NCI-H2107 (cell line): ENCODE measurements at places on chromosomes 1 and 21.

DNA sequence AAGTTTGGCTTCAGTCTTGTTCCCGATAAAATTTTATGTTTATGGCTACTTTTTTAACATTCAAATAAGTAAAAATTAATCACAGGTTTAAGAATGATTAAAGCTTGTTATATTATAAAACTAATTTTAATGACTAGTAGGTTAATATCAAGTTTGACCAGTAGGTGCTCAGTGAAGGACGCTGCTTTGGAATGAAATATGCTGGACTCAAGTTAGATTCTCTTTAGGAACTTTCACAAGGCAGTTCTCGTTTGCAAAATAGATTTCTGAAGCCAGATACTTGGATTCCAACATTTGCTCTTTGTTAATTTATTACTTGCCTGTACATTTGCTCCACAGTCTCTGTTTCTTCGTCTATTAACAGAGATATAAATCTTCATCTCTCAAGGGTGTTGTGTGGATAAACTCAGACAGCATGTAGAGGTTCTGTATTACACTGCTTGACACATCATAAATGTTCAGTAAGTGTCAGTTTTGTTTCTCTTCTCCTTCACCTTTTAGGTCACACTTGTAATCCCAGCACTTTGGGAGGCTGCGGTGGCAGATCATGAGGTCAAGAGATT is 432.8 kb upstream of the CHRM3 start:
- DNase-seq, result no peak

DNA sequence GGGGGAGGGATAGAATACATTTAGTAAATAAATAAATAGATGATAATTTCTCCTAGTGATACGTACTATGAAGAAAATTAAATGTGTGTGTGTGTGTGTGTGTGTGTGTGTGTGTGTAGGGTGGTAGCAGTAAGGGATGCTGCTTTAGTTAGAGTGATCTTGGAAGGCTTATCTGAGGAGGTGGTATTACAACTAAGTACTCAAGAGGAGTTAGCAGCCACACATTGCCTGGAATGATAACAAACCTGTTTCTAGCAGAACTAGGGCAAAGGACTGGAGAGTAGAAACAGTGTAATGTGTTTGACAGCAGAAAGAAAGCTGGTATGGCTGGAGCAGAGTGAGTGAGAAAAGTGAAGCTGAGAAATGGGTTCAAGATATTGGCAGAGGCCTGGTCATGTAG is 58.3 kb upstream of the FASLG start:
- DNase-seq, result no peak

DNA sequence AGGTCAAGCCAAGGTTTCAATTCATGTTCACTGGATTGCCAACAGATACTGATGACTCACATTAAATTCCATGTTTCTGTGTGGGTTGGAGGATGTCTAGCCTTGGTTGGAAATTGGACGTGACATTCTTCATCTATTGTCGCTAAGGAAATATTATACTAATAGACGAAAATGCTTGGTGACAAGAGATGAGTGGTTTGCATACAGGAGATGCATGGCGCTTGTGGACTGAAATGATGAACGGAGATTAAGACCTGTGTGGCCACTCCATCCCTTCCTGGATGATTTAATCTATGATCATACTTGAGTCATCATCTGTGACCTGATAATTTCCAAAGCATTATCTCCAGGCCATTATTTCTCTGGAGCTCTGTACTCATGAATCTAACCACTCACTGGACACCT is 97.0 kb upstream of the CD34 start:
- DNase-seq, result no peak

GRCh38 chr21:44062380-44062779 is 44.8 kb upstream of the PWP2 start:
- no peak for DNase-seq

- no peak for DNase-seq
Measured at GRCh38 chr21:45871616-45872236, 109.8 kb upstream of the COL6A1 start.

DNA sequence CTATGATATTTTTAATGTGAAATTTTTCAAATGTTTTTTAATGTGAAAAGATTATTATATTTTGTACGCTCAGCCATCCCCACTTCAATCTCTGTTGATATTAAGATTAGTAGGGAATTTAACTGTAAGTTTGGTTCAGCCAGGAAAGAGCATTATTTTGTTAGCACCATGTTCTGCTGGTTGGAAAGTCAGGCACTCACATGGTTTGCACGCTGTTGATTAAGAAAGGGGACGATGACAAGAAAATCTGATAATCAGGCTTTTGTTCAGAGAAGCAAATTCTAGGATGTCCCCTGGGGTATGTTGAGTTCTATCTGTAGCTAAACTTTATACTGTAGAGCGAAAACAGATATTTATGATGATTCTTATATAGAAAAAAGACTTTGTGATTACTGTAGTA is 115.1 kb downstream of the OSBPL9 start:
- no peak for DNase-seq

- DNase-seq, result no peak
Measured at GRCh38 chr1:6483017-6483760, 8.3 kb downstream of the PLEKHG5 start.

DNA sequence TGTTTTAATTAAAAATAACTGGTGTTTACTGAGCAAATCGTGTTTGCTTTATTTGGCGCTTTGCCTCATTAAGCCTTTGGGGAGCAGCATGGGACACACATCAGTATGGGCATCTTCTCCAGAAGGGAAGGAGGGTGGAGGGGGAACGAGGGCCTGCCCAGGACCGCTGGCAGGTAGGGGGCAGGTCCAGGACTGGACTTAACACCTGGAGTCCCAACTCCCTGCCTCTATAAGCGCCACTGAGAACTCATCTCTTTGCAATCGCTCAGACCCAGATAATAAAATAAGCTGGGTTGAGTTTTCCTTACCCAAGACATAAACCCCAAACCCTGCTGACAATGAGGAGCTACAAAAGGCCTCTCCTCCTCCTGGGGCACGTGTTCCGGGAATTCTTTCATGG is 15.1 kb downstream of the ABCG1 start:
- no peak for DNase-seq

- DNase-seq, result no peak
Measured at GRCh38 chr1:201127755-201128455, 921 bp upstream of the ASCL5 start.

DNA sequence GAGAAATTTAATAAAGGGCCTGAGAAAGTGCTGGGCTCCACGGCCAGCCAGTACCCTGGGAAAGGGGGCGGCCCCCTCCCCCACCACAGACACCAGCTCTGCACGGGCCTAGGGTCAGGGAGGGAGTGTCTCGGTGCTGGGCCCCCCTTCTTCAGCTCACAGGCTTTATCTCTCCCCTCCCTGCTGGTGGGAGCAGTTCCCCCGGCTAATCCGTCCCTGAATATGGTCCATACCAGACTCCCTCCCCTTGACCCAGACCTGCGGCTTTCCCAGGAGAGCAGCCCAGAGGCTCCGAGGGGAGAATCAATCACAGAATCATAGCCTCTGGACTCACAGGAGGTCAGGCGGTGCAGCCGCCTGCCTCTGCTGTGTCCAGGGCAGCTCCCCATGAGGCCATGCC is 26.0 kb upstream of the RSPO1 start:
- DNase-seq, result no peak

GRCh38 chr1:1364266-1364665 is 5.9 kb upstream of the MXRA8 start:
- DNase-seq, result no peak

- no peak for DNase-seq
Measured at GRCh38 chr1:59004755-59005154, 220.9 kb upstream of the JUN start.

GRCh38 chr1:209207701-209208286 is 375.7 kb upstream of the CAMK1G start:
- peak; percentile 90 for DNase-seq

- no peak for DNase-seq
Measured at GRCh38 chr1:10693497-10694273, 102.8 kb downstream of the CASZ1 start.

GRCh38 chr21:37389456-37389855 is 22.9 kb downstream of the DYRK1A start:
- DNase-seq, result no peak

- DNase-seq, result no peak
Measured at GRCh38 chr1:36796106-36796590, 238.2 kb downstream of the GRIK3 start.

DNA sequence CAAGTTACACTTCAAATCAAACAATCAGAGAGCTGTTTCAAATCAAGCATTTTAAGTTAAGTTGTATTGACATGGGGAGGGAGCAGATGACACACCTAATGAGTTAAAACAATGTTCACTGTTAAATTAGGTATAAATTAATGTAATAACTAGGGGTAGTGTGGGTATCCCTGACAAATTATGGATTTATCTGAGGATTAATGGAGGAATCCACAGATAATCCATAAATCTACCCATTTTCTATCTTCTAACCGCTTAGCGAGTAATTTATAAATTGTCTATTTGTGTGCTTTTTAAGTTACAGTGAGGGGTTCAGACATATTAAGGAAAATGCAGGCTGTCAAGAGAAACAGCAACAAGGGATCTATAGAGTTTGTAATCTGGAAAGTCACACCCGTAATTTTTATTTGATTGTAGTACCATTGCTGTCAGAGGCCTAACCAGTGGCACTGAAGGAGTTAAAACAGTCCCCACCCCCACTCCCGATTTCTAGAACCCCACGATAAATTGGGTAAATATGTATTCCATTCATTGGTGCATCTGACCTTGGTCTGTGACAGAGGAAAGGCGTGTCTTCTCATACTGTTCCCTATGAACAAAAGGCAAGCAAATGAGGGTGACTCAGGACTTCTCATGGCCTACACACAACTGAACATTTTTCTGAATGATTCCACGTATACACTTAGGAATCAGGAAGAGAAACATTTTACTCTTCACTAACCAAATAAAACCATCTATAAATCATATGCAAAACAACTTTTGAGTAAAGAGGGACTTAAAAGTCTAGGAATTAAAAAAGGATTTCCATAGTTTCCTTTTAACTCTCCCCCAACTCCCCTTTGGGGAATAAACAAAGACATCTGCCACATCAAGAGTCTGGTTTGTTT is 7.4 kb downstream of the IRF2BP2 start:
- no peak for DNase-seq

DNA sequence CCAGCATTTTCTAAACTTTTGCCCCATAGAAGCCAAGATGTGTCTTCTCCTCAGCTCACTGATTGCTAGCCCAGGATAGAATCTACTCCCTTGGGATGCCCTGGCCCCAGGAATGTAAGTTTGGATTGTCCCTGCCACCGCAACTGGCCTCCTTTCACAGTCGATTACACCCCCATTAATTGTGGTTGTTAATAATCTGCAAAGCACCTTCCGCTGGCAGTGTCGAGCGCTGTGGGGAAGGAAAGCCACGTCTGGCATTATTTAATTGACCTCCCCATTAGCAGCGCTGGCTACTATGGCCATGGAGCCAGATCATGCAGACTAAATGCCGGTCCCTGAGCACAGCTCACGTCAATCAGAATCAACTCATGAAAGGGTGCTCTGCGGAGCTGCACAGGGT is 597.3 kb upstream of the PLXNA2 start:
- no peak for DNase-seq
